ENCODE measurements at places on chromosomes 12 and 14. TPM values are rescaled to one million over a fixed set of nuclear protein-coding genes. Genes with fewer than 3 reads are reported as not detected.

The ITGB7 gene
- 415 TPM for total RNA-seq

The GPR132 gene
- 46.6 TPM for total RNA-seq

The HAL gene
- 0.14 TPM for total RNA-seq

The TMEM63C gene
- 1.4 TPM for total RNA-seq

The ACOT4 gene
- 1.9 TPM for total RNA-seq

DNA sequence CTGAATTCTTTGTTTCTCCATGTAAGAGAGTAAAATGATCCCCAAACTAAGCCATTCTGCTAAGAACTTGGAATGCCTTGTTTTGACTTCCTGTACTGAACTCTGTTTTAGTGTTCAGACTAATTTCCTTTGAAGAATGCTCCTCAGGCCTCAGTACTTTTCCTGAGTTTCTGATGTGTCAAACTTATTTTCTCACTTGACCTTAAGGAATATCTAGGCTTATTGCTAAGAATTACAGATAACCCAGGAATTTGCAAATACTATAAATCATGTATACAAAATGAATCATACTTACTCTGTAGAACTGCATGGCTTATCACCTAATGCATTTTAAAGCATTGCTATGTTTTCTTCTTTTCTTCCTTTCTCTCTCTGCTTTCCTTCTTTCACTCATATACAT, 93.1 kb upstream of the PKP2 start:
- H3K27me3 ChIP-seq = peaks cover 2% of the 10 kb centered on the region
- no peaks in the 10 kb centered on the region for H3K4me1 ChIP-seq
- DNase-seq = no peak
- no peaks in the 10 kb centered on the region for H3K36me3 ChIP-seq
- H3K27ac ChIP-seq = no peak overlapping the region

DNA sequence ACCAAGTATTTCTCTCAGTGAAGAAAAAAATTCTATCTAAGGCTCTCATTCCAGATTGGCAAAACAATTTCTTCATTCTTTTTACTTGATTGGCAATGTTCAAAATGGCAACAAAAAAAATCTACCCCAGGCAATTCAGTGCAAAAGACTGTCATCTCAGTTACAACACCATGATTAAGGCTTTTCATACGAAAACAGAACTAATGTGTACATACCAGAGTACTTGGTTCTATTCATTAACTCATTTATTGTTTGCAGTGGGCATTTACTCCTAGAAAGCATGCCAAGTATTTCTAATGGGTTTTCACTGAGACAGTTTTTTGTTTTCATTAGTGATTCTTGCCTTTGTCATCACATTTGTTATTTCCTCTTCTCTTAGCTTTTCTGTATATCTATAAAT, 33.0 kb downstream of the DBX2 start:
- DNase-seq = no peak
- H3K4me1 ChIP-seq = peaks cover 1% of the 10 kb centered on the region
- H3K27me3 ChIP-seq = peaks cover 5% of the 10 kb centered on the region
- H3K4me3 ChIP-seq = no peak overlapping the region
- H3K36me3 ChIP-seq = no peaks in the 10 kb centered on the region

DNA sequence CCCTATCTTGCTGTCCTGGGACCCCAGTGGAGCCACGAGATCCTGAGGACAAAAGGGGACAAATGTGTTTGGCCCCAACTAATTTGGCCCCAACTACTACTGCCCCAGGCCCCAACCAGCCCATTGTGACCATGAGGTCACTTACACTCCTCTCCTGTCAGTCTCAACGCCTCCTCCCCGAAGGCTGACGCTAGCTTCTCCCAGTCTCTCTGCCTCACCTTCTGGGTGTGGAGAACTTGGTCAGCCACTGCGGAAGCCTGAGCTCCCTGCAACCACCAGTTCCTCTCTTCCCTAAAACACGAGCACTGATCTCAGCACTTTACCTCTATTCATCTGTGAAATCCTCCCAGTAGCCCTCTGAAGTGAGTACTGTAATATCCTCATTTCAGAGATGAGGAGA, 13.3 kb downstream of the FAM181A start:
- peak overlapping the region; percentile 67 for H3K27ac ChIP-seq
- no peaks in the 10 kb centered on the region for H3K27me3 ChIP-seq
- H3K4me1 ChIP-seq = peaks cover 8% of the 10 kb centered on the region
- DNase-seq = no peak
- peak overlapping the region; percentile 8 for H3K4me3 ChIP-seq

- peaks cover 7% of the 10 kb centered on the region for H3K4me1 ChIP-seq
- peak overlapping the region; percentile 68 for H3K27ac ChIP-seq
- peak overlapping the region; percentile 78 for H3K4me3 ChIP-seq
- H3K36me3 ChIP-seq = no peaks in the 10 kb centered on the region
These were observed 5.0 kb upstream of the SLC25A47 start for GRCh38 chr14:100317912-100318808.

- peaks cover 48% of the 10 kb centered on the region for H3K36me3 ChIP-seq
- no peak for DNase-seq
- peak overlapping the region; percentile 82 for H3K27ac ChIP-seq
- H3K27me3 ChIP-seq = no peaks in the 10 kb centered on the region
- peaks cover 53% of the 10 kb centered on the region for H3K4me1 ChIP-seq
These were observed 334.8 kb upstream of the RGS6 start for GRCh38 chr14:71597287-71597920.

GRCh38 chr12:130709151-130709970, 6.7 kb downstream of the RIMBP2 start:
- DNase-seq = no peak
- no peak overlapping the region for H3K27ac ChIP-seq
- H3K4me3 ChIP-seq = no peak overlapping the region
- H3K4me1 ChIP-seq = no peaks in the 10 kb centered on the region
- H3K36me3 ChIP-seq = no peaks in the 10 kb centered on the region

GRCh38 chr12:109449845-109450532, 27.1 kb downstream of the KCTD10 start:
- no peaks in the 10 kb centered on the region for H3K27me3 ChIP-seq
- H3K4me3 ChIP-seq = no peak overlapping the region
- DNase-seq = no peak
- H3K27ac ChIP-seq = no peak overlapping the region

GRCh38 chr14:93959239-93960107, 16.9 kb downstream of the ASB2 start:
- H3K4me1 ChIP-seq = peaks cover 85% of the 10 kb centered on the region
- no peaks in the 10 kb centered on the region for H3K27me3 ChIP-seq
- H3K36me3 ChIP-seq = peaks cover 2% of the 10 kb centered on the region
- peak; percentile 84 for DNase-seq
- peak overlapping the region; percentile 91 for H3K27ac ChIP-seq
- H3K4me3 ChIP-seq = peak overlapping the region; percentile 74

- no peaks in the 10 kb centered on the region for H3K36me3 ChIP-seq
- no peak for DNase-seq
- peak overlapping the region; percentile 67 for H3K27ac ChIP-seq
- peaks cover 23% of the 10 kb centered on the region for H3K4me1 ChIP-seq
- peak overlapping the region; percentile 62 for H3K4me3 ChIP-seq
- no peaks in the 10 kb centered on the region for H3K27me3 ChIP-seq
These were observed 61.1 kb upstream of the C12orf71 start for GRCh38 chr12:27143256-27144069.

DNA sequence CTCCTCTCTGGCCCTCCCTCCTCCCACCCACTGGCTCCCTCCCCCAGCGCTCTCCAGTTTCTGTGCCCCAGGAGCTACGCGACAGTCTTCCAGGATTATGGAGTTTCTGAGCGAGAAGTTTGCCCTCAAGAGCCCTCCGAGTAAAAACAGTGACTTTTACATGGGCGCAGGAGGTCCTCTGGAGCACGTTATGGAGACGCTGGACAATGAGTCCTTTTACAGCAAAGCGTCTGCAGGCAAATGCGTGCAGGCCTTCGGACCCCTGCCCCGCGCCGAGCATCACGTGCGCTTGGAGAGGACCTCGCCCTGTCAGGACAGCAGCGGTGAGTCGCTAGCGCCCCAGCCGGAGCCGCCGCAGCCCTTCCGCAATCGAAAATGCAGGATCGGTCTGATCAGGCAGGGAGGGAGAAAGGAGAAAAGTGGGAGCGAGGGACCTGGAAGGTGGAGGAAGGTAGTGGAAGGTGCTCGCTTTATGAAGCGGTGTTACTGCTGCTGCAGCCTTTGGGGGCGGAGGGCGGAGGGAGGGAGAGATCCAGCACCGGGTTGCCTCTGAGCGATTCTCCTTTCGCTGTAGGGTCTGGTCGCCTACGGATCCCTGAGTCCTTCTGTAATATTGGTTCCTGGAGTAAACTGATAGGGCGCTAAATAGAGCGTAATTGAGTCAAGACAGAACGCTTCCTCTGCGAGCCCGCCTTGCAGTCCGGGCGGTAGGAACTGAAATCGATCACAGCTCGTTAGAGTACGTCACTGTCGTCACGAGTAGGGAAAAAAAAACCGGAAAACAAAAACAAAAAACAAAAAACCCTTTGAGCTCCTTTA, at the start of gene ALX1:
Gene ALX1 (plus strand): TSS at position 56 of the 819 bp plus-strand sequence. CDS start 42 bp downstream, at position 98.
- H3K4me3 ChIP-seq = peak within 1 kb of the TSS; percentile 58
- no peaks in the 10 kb centered on the region for H3K36me3 ChIP-seq
- peaks cover 8% of the 10 kb centered on the region for H3K4me1 ChIP-seq
- H3K27me3 ChIP-seq = peaks cover 60% of the 10 kb centered on the region
- peak within 1 kb of the TSS; percentile 15 for H3K27ac ChIP-seq

DNA sequence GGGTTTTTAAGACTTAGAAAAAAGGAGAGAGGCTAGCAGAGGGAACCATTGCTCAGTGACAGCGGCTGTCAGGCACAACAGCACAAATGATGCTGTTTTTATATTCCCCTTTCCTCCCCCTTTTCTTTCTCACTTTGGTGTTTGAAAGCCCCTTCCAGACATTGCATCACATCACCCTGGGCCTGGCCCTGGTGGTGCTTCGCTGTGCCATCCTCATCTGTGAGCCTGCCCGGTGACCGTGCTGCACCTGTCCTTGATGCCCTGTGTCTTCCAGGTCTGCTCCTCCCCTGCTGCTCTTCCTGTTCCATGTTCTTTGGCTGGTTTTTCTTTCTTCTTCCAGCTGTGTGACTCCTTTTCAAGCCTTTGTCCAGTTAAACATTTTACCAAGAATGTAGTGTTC, 24.8 kb downstream of the KLC1 start:
- peaks cover 3% of the 10 kb centered on the region for H3K4me1 ChIP-seq
- no peak overlapping the region for H3K27ac ChIP-seq
- H3K4me3 ChIP-seq = no peak overlapping the region
- H3K36me3 ChIP-seq = peaks cover 8% of the 10 kb centered on the region
- DNase-seq = no peak
- no peaks in the 10 kb centered on the region for H3K27me3 ChIP-seq

DNA sequence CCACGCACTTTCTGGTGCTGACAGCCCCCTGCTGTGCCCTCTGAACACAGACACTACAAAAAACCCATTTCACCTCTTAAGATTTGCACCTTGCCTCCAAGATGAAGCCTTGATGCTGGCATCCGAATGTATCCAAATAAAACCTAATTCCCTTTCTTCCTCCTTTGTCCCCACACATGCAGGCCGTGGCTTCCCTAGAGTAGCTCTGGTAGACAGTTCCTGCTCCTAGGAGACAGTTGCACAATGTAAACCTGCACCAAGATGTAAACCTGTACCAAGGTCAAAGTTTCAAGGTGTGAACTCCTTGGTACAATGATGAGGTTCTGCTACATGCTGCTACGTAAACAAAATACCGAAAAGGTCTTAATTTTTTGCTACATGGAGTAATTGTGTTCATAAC, 625 bp upstream of the ABHD12B start:
- peaks cover 1% of the 10 kb centered on the region for H3K36me3 ChIP-seq
- DNase-seq = no peak

GRCh38 chr12:113049976-113050742, 6.4 kb upstream of the DTX1 start:
- H3K27ac ChIP-seq = no peak overlapping the region
- no peak for DNase-seq
- peaks cover 3% of the 10 kb centered on the region for H3K4me1 ChIP-seq
- H3K36me3 ChIP-seq = no peaks in the 10 kb centered on the region
- peaks cover 24% of the 10 kb centered on the region for H3K27me3 ChIP-seq

- no peak for DNase-seq
- H3K27me3 ChIP-seq = no peaks in the 10 kb centered on the region
- H3K4me1 ChIP-seq = no peaks in the 10 kb centered on the region
- no peak overlapping the region for H3K27ac ChIP-seq
These were observed 142.7 kb downstream of the RAD51B start for GRCh38 chr14:67962215-67962644.

DNA sequence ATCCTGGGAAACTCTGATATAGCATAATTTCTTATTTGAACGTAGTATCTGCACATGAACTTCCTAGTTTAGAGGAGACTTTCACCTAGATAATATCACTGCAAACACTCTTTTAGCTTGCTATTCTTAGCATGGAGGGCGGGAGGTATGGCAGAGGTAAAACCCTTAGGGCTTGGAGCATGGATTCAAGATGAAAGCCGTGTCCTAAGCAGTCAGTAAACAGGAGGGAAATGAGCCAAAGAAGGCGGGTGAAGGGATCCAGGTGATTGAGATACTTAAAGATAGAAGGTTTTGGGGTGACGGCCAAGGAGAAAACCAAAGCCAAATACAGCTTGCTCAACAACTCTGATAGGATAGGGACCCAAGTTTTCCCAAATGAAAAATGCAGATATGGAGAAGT, 107.1 kb upstream of the BCAT1 start:
- peaks cover 19% of the 10 kb centered on the region for H3K36me3 ChIP-seq
- H3K27me3 ChIP-seq = no peaks in the 10 kb centered on the region
- DNase-seq = no peak
- peaks cover 38% of the 10 kb centered on the region for H3K4me1 ChIP-seq

DNA sequence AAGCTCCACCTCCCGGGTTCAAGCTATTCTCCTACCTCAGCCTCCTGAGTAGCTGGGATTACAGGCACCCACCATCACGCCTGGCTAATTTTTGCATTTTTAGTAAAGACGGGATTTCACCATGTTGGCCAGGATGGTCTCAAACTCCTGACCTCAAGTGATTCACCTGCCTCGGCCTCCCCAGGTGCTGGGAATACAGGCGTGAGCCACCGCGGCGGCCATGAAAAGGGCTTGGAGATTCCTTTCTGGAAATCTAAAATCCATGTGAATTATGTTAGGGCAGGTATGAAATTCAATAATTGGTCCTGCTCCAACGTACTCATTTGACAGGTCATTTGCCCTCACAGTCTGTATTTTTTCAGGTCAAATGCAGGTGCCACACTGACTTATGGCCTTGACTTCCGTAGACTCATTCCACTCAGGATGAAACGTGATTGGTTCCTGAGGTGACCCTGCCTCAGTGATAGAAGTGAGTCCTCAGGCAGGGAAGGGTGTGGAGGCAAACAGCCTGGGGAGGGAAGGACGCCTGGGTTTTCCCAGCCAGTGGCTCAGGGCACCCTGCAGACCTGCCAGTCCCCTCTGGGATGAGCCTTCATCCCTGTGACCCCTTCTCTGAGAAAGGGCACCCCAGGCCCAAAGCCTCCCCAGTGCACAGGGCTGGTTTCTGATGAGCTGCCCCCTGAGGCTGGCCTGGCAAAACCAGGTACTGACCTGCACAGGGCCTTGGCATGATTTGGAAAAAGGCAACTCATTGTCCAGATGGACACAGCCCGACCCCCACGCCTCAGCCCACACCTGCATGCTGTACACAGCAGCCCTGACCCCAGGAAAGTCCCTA, 48.7 kb downstream of the PSMA6 start:
- H3K4me3 ChIP-seq = peak overlapping the region; percentile 13
- H3K4me1 ChIP-seq = peaks cover 33% of the 10 kb centered on the region
- DNase-seq = no peak
- peak overlapping the region; percentile 94 for H3K27ac ChIP-seq
- H3K27me3 ChIP-seq = no peaks in the 10 kb centered on the region
- no peaks in the 10 kb centered on the region for H3K36me3 ChIP-seq
